ENCODE measurements at places on chromosomes 6 and 20. TPM values are rescaled to one million over a fixed set of nuclear protein-coding genes. Genes with fewer than 3 reads are reported as not detected.

Gene TPD52L1
- total RNA-seq, result 121 TPM

Gene TREML1
- total RNA-seq, result not detected

Gene RALGAPA2
- total RNA-seq, result 13.9 TPM

Gene SEL1L2
- not detected for total RNA-seq

Gene OOEP
- total RNA-seq, result not detected

Gene RIMS1
- total RNA-seq, result not detected

Gene PXMP4
- 3.6 TPM for total RNA-seq

Gene ADTRP
- 12.8 TPM for total RNA-seq

Gene TMEM242
- total RNA-seq, result 5.8 TPM

Gene TAAR1
- not detected for total RNA-seq
